ENCODE measurements at places on chromosomes 1 and 21.

- no peak for DNase-seq
These were observed 643 bp downstream of the CFAP298 start for GRCh38 chr21:32611471-32611997.

DNA sequence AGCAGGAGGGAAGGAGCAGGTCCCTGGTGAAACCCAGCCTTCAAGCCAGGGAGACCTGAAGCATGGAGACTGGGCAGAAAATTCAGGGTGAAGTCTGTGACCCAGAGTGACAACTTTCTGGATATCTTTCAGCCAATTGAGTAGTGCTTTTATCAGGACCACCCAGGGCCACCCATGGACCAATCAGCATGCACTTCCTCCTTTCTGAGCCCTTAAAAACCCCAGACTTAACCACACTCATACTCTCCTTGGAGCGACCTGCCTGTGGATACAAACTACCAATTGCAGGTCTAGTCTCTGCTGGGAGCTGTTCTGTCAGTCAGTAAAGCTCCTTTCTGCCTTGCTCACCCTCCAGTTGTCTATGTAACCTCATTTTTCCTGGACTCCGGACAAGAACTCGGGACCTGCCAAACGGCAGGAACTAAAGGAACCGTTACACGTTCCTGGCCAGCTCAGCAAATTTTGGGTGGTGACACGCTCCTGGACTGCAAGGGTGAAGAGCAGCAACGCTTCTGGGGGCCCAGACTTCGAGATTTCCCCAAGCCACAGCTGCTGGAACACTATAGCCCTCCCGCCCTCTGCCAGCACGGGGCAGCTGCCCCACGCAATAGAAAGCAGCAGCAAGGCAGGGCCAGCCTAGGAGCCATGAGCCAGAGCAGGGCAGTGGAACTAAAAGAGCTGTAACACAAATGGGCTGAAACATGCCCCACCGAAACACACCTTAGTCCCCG, 1183.4 kb downstream of the AMY1C start:
- DNase-seq: no peak

DNA sequence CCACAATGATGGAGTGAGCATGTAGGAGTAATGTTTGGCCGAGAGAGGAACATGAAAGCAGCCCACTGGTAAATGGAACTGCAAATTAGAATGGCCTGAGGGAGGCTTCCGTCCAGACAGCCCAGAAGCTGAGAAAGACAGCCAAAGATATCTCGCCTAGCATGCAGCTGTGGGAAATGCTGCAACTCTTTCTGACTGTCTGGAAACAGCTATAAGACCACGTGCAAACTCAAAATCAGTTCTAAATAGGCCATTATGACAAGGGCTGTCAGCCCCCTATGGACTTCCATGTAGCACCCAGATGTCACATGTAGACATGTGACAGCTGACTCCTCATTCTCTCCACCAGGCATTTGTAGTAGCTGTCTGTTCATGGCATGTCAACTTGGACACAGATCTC, 62.9 kb upstream of the ATP1A1 start:
- DNase-seq: no peak

GRCh38 chr1:195472291-195472690, 1135.9 kb downstream of the KCNT2 start:
- no peak for DNase-seq

DNA sequence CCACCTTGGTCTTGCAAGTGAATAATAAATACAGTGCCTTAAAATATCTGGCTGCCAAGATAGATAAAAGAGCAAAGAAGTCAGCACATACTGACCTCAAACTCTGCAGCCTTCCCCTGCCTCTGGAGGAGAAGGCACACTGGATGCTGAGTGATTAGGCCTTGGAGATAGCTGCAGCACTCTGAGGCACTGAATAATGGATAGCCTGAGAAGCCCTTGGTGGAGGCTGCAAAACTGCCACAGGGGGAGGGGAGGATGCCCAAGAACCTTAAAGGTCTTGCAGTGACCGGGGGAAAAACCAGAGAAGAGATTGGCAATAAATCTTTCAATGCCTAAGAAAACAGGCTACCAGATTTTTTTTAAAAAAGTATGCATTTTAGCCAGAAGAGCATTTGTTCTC, 167.4 kb upstream of the PRMT6 start:
- DNase-seq: no peak

GRCh38 chr1:85128316-85128715, 72.5 kb downstream of the SYDE2 start:
- no peak for DNase-seq

DNA sequence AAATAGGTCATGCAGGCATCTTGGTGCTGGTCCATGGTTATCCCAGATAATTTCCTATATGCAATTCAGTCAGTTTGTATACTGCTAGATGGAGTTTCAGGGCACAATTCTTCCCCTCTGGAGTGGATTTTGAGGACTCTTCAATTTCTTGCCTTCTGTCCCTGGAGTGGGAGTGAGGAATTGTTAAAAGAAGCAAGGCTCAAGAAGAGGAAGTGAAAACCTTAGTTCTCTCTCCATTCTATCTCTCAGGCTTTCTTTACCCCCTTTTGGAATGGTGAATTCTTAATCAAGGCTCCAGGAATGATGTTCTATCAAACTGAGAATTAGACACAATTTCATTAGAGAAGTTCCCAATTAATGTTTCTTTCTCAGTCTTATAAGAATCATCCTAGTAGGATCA, 67.1 kb downstream of the RWDD3 start:
- DNase-seq: no peak

DNA sequence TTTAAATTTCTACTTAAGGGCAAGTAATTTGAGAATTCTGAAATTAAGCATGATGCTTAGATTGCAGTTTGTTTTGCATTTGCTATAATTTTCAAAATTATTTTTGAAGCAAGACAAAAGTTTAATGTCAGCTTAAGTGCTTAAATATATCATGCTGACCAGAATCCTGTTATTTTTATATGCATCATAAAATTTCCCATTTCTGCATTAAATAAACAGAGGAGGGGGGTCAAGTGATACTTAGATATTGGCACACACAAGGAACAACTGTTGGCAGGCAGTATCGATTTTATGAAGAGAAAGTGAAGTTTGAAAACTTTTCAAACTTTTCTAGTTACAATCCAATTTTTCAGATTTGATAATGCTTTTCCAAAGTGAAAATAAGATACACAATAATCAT, 61.0 kb downstream of the MIER1 start:
- no peak for DNase-seq

DNA sequence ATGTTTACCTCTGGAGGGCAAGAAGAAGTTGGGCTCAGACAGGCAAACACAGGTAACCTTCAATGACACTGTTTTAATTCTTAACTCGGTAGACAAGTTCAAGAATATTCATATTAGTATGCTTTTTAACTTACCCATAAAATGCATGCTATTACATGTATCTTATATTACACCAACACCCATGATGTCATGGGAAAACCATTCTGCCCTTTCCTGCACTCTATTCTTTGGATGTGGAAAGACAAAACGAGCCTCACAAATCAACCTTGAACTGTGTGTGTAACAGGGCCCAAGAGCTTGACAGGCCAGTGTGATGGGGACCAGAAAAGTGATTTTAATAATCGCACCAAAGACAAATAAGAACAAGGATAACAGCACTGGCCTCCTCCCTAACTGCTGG, 22.6 kb upstream of the RAP1GAP start:
- DNase-seq: no peak

DNA sequence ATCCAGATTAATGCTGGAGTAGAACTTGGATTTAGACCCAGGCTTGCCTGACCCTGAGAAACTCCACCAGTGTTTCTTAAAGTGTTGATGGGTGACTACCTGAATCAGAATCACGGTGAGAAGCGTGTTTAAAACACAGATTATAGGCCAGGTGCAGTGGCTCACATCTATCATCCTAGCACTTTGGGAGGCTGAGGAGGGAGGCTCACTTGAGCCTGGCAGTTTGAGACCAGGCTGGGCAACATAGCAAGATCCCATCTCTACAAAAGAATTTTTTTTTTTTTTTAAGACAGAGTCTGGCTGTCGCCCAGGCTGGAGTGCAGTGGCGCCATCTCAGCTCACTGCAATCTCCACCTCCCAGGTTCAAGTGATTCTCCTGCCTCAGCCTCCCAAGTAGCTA, 56.3 kb upstream of the TENT5B start:
- DNase-seq: no peak

DNA sequence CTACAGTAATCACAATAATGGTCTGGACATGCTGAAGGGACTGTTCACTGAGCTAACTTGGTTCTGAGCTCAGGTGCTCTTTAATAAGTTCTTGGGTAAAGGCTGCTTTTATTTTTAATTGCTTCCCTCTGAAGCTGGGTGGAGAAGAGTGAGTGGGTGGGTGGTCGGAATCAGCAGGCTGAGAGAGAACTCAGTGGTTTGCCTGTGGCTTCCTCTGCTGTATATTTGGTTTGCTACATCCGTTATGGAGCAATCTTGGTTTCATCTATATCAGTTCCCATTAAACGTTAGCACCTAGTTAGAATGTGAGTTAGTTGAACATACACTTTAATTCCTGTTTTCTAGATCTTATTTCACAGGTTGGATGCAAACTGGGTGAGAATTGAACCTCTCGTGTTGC, 23.3 kb downstream of the CNIH4 start:
- no peak for DNase-seq

GRCh38 chr1:115729756-115730155, 38.8 kb downstream of the CASQ2 start:
- DNase-seq: no peak

GRCh38 chr1:48236716-48237470, 14.4 kb downstream of the SLC5A9 start:
- peak; percentile 0 for DNase-seq

GRCh38 chr1:56036479-56036878, 542.9 kb downstream of the PLPP3 start:
- no peak for DNase-seq

DNA sequence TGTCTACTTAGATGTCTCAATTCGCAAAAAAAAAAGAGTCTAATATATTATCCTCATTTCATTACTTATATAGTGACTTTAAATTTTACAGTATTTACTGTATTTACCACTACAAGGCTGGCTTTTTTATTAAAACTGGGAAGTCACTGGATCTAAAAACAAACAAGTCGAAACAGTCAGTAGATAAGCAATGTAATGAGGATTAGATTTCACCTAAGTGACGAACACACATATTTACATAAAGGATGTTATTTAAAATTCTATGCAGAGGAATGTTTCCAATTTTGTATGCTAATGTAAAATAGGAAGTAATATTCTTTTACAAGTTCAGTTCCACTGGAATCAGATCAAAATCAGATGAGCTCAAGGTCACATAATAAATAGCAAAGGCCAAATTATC, 28.3 kb downstream of the TTC13 start:
- no peak for DNase-seq

DNA sequence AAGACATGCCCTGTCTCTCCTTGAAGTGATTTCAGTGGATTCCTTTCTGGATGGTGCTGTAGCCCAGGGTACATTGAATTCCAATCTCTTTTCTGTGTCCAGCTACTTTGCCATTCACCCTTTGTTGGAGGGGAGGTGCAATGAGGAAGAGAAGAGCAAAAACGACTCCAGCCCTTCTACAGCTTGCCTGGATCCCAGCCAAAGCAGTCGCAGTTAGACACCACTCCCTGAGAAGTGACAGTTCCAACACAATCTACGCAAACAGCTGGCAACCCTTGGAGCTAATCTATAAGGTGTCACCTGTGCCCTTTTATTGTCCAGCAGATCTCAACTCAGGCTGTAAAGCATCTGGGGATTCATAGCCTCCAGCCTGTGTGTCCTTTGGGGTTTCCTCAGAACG, 4.6 kb downstream of the CD244 start:
- no peak for DNase-seq

GRCh38 chr1:109776206-109776835, 12.6 kb upstream of the EPS8L3 start:
- DNase-seq: no peak

- DNase-seq: no peak
These were observed 19.1 kb upstream of the LYST start for GRCh38 chr1:235885655-235886262.

- DNase-seq: no peak
These were observed 3.3 kb upstream of the C1orf174 start for GRCh38 chr1:3903141-3904005.

DNA sequence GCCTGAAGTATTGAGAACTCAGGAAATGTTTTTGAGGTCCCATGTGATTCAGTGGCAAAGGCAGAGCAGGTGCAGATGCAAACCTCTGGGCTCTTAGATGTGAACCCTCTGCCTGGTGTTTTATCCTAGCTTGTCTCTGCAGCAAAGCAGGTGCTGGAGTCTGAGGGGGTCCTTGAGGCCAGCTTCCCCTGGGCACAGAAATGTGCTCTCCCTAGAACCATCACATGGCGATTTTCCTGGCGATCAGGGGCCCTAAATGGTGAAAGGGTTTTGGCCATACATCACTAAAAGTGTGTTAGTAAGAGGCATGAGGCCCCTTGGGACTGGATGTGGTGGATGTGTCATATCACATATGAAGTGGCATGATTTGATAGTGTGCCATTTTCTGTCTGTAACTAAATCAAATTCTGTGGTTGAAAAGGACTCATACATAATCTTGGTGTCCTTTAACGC, 144.8 kb downstream of the ST6GALNAC3 start:
- DNase-seq: no peak

DNA sequence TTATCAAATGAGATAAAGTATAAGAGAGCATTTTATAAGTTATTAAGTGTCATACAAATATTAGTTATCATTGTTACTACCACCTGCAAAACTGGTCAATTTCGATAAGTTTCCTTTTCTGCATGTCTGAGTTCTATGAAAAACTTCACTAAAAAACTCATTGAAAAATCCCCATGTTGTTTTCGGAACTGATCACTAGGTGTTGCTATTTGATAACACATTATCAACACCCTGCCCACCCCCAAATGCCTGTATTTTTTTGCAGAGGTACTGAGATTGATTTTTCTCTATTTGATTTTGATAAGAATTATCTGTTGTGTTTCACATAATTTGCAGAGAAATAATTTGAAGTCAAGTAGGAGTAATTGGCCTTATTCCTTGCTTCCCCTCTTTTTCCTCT, 22.1 kb upstream of the DISP1 start:
- DNase-seq: no peak

GRCh38 chr1:160767395-160768294, 28.3 kb upstream of the LY9 start:
- no peak for DNase-seq

DNA sequence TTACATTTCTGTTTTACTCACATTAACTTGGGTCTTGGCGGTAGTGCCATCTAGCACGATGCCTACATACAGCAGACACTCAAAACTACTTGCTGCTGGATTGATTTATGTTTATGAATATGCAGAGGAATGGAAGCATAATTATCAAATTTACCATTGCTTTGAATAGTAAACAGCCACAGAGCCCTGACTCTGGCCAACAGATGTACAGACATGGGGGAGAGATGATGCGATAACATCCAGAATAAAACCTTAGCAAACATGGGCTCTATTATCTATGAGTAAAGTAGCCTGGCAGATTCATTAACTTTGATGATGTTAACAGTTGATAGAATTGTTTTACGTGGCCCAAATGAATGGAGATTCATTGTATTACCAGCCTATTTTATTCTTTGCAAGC, 42.8 kb downstream of the PTGFR start:
- no peak for DNase-seq

- peak; percentile 93 for DNase-seq
These were observed 89.7 kb upstream of the RGS1 start for GRCh38 chr1:192485692-192486436.

GRCh38 chr1:173190101-173190936, 16.8 kb downstream of the TNFSF4 start:
- no peak for DNase-seq

- no peak for DNase-seq
These were observed 1.8 kb upstream of the EXTL1 start for GRCh38 chr1:26019641-26020315.
